B cell (primary cell): ENCODE measurements at places on chromosomes 13 and 19.

GRCh38 chr13:97135883-97136282 is 86.2 kb upstream of the MBNL2 start:
- no peak for DNase-seq

- no peak for DNase-seq
These were observed 33.4 kb upstream of the KLF5 start for GRCh38 chr13:73025217-73026012.

DNA sequence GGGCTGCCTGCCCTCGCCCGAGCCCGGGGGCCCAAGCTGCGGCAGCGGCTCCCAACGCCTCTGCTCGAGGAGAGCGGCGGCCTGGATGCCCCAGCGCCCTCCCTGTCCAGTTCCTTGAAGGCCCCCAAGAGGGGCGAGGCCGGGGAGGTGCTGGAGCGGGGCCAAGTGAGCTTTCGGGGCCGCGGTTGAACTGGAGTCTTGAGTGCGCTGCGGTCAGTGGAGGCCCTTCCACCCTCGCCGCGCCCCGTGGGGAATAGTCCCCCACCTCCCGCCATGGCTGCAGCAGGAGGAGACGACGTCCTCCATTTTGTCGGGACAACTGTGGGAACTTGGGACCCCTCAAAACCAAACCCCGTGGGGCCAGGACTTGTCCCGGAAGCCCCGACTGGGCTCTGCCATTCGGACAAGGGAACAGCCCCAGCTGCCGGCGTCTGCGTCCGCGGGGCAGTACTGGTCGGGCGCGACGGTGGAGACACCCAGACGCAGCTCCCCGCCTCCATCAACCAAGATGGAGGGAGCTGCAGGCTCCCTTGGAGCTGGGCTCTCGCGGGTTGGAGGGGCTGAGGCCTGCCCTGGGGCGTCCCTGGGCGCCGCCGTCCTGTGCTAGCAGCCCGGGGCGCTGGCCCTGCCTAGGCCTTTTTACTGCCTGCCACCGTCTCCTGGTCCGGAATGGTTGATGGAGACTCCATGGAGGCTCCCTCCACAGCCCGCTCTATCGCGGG is 736 bp upstream of the ZMYM5 start:
- peak; percentile 87 for DNase-seq

DNA sequence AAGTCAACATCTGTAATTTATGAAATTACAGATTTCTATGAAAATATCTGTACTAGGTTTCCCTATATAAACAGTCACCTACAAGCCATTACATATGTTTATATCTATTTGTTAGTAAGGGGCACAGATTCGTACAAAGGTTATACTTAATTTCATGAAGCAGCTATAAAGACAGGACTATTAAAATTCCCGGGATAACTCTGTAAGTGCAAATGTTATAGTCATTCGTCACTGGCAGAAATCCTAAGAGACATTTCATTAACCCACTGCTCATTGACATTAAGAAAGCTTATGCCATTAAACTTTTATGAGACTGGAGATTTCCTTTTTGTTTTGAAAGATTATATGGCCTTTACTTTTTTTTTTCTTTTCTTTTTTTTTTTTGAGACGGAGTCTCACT is 122.9 kb downstream of the MYO16 start:
- no peak for DNase-seq

DNA sequence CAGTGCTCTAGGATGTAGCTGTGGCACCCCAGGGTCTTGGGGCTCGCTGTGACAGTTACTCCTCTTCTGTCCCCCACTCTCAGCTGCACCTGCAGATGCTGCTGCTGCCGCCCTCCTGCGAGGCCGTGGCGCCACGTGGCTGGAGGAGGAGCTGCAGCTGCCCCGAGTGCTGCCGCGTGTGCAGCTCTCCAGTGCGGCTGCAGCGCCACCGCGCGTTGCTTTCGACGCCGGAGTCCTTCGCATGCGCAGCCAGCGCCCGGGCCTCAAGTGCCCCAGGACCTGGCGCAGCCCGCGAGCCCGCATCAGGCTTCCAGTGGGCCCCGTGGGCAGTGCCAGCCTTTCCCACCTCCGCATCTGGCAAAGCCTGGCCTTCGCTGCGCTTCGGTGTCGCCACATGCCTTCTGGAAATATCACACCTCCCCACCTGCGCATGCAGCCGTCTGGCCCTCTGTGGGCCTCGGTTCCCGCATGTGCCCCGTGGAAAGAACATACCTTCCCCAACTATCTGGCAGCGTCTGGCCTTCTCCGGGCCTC is 692 bp upstream of the ZNF580 start:
- peak; percentile 91 for DNase-seq

DNA sequence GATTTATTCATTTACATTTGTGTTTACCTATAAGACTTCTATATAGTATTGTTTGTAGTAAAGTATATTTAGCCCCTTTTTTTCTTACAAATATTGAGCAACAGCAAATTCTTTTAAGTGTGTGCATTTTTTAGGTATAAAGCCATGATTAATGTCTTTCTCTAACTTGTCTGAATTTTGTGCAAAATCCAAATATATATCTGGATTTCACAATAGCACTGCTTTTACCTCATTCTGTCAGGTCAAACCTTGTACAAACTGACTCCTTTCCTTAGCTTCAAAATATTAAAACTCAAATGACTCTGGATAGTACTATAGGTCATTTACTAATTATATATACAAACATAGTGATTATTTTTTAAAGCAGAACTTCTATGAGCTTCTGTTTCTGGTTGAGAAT is 563.0 kb upstream of the SPRY2 start:
- no peak for DNase-seq

DNA sequence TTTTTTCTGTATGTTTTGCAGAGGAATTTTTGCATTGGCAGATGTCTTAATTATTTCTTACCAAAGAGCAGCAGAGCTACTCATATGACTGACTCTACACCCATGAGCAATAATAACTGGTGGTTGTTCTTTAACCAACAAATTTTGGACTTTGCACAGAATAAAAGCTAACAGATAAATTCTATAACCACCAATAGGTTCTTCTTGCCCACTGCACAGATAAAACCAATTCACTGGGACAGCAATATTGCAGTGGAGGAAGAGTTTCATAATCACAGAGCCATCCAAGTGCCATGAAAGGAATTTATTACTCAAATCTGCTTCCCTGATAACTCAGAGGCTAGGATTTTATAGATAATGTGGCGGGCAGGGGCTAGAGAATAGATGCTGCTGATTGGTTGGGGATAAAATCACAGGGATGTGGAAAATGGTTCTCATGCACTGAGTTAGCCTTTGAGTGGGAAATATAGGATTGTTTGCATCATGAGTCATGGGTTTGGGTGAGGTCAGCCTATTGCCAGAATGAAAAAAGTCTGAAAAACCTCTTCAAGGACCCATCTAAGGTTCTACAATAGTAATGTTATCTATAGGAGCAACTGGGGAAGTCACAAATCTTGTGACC is 104.3 kb upstream of the PCDH17 start:
- no peak for DNase-seq

DNA sequence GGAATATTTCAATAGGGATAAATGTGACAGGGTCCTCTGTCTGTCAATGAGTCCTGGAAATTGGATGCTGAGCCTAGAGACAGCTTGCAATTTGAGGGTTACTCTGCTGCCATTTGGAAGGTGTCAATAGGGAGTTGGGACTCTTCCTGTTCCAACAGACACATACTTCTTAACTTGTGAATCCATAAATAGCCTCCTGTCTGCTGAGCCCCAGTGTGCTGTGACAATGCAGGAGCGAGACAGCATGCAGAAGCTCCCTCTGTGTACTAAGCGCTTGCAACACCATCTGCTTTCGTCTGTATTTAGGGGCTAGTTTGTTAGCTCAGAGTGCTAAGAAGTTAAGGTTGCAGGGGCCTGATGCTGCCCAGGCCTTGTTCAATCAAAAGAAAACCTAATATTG is 58.5 kb upstream of the GPR12 start:
- no peak for DNase-seq

- DNase-seq: no peak
These were observed 4.2 kb downstream of the TTC9B start for GRCh38 chr19:40213882-40214570.

GRCh38 chr19:41424335-41425173 is 2.6 kb downstream of the B3GNT8 start:
- DNase-seq: no peak

GRCh38 chr19:42143341-42144234 is 11.3 kb upstream of the POU2F2 start:
- no peak for DNase-seq

GRCh38 chr19:800360-801029 is 3.2 kb downstream of the PTBP1 start:
- DNase-seq: peak; percentile 22

DNA sequence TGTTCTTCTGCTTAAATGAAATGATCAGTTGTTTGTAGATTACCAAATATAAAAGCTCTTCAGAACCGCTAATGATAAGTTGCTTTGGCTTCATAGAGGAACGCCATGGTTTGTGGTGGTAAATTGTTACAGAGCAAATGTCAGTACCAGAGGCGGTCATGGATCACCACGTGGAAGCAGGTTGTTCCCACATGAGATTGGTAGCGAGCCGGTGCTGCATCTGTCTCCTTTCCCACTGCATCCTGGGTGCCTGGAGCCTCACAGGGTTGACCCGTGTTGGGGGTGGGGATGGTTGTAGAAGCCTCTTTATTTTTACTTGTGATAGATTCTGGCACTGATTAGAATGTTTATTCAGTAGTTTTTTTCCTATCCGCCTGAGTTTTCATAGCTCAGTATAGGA is 14.7 kb downstream of the GARRE1 start:
- DNase-seq: no peak

- no peak for DNase-seq
These were observed 6.5 kb upstream of the IFNL2 start for GRCh38 chr19:39261704-39262103.

GRCh38 chr13:58908019-58908679 is 1255.6 kb downstream of the DIAPH3 start:
- no peak for DNase-seq

- no peak for DNase-seq
These were observed 456.0 kb downstream of the PCDH17 start for GRCh38 chr13:58087566-58087965.

- DNase-seq: no peak
These were observed 47.1 kb downstream of the COL4A2 start for GRCh38 chr13:110354123-110354627.

DNA sequence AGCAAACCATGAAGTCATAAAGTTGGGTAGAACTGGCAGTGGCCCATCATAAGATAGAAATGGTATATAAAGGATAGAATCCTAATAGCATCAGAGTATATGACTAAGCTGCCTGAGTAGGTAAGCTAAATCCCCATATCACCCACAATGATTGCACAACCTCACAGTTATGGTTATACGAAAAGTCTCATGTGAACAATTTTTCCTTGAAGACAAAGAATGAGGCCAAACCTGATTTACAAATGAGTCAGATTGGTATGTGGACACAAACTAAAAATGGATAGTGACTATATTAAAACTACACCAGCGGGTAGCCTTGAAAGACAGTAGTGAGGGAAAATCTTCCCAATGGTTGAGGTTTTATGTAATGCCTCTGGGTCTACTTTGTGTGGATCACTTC is 40.9 kb upstream of the UFM1 start:
- DNase-seq: no peak
